ENCODE measurements at places on chromosomes 7 and 10. TPM values are rescaled to one million over a fixed set of nuclear protein-coding genes. Genes with fewer than 3 reads are reported as not detected.

The NOLC1 gene
- total RNA-seq, result 52.9 TPM

DNA sequence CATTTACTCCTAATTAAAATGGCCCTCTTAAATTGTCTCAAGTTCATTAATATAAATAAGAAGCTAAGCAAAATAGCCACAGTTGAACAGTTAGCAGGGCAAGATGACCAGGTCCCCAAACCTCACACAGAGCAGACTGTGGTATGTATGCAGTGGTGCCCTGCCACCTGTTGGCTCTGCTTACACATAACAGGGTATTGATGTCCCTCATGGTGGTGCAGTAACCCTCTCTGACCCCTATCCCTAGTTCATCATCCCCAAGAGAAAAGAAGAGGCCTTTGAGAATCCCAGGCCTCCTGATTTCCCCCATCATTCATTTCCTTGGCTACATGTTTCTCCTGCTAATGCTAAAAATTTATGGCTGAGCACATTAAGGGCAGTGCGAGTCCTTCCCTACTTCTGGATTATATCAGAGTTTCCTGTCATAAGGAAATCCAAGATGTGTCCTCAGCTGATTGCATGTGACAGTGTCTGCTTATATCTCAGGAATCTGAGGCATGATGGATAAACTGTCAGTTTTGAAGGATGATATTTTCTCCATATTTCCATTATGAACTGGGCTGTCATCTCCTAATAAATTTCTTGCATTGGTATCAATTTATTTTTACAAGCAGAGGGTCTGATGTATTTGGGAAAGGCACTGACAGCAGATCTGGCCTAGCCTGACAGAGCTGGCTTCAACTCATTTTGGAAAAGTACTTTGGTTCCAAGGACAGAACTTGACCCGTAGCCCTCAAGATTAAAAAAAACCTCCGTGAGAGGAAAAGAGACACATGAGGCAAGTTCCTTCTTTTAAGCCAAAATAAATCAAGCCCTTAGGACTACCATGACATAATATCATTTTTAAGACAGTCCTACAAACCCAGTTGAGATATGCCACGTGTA lies 880.6 kb downstream of the LRMDA start:
- peak; percentile 46 for ATAC-seq

The DLG5 gene
- total RNA-seq, result 52.1 TPM

DNA sequence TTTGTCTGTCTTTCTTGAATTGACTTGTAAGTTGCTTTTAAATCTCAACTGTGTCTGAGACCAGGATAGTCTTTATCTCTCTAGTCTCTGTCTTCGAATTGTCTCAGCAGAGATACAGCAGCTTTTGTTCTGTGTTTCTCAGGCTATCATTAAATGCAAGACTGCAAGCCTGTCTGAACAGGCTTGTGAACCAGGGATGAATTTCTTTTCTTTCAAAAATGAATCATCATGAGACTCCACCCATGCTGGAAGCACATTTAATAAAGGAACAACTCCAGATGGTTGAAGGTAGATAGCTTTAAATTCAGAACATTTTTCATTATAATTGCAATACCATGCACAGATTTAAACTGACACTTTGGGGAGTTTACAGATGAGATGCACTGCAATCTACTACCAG lies 155.9 kb downstream of the SEC23IP start:
- ATAC-seq, result no peak

DNA sequence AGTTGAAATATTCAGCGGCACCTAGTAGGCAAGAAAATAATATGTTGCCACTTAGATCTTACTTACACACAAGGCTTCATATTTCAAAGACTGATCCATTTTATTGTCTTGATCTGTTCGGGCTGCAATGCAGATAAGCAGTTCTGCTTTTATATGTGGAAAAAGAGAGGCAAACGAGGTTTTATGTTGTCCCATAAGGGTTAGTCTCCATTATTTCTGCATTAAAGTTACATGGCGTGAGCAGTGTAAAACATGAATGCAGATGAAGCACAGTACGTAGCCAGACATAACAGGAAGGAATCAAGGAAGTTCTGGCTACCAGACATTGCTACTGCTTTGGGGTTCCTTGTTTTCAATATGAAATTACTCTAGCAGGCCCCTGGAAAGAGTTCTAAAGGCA lies 224.8 kb downstream of the BBS9 start:
- ATAC-seq, result no peak

Data from gastroesophageal sphincter (tissue), 4 donors.